ENCODE measurements at places on chromosomes 13 and 19. TPM values are rescaled to one million over a fixed set of nuclear protein-coding genes. Genes with fewer than 3 reads are reported as not detected.

Gene FGF22
- total RNA-seq: 2.9 TPM

Gene CGB2
- total RNA-seq: not detected

Gene C19orf73
- 3.9 TPM for total RNA-seq

Gene GPR4
- total RNA-seq: not detected

Gene CERS1
- not detected for total RNA-seq

Gene SYDE1
- total RNA-seq: not detected

Gene MEIS3
- not detected for total RNA-seq

Gene SCN1B
- 0.49 TPM for total RNA-seq

DNA sequence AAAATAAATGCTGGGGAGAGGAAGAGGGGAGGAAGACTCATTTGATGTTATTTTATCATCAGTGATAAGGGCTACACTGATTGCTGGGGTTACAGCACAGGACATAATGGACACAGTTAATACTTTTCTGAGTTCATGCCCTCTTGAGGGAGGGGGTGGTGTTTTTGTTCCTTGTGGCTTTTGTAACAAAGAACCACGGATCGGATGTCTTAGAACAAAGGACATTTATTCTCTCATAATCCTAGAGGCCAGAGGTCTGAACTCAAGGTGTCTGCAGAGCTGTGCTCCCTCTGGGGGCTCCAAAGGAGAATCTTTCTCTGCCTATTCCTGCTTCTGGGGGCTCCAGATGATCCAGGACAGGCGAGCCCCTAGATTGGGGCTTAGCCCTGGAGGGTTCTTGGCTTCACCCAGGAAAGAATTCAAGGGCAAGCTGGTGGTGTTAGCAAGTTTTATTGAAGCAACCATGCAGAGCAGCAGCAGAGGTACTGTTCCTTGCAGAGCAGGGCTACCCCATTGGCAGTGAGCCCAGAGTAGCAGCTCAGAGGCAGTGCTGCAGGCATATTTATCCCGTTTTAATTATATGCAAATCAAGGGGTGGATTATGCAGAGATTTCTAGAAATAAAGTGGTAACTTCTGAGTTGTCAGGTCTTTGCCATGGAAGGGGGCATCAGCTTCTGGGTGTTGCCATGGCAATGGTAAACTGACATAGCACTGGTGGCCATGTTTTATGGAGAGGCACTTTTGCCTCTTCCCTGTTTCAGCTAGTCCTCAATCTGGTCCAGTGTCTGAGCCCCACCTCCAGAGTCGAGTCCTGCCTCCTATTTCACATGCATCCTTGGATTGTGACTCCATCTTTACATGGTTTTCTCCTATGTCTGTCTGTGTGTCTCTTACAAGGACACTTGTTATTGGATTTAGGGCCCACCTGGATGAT, 18.0 kb downstream of the VAV1 start:
- DNase-seq: no peak

GRCh38 chr19:57771417-57771816, 1.9 kb downstream of the ZNF586 start:
- DNase-seq: peak; percentile 48

DNA sequence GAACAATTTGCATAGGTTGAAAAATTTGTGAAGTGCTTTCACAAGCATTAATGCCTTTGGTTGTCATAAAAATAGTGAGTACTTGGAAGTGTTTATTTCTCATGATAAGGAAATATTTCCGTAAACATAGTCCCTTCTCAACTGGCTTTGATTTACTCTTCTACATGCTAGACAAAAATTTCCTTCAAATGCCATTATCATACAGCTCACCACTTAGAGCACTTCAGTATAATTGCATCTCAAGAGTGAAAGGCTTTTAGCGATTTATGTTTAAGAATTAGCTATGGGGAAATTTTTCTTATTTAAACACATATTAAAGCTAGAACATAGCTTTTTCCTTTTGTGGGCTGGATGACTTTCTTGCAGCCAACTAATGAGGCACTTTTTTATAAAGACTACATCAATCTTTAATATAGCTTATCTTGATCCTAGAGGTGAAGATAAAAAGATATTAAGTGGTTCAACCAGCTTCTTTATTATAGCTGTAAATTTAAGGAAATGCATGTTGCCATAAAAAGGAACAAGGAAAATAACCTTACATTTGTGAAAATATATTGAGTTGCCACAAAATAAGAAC, 656.8 kb downstream of the SLITRK6 start:
- DNase-seq: no peak

GRCh38 chr19:45767881-45768654, 984 bp downstream of the SIX5 start:
- peak; percentile 69 for DNase-seq

DNA sequence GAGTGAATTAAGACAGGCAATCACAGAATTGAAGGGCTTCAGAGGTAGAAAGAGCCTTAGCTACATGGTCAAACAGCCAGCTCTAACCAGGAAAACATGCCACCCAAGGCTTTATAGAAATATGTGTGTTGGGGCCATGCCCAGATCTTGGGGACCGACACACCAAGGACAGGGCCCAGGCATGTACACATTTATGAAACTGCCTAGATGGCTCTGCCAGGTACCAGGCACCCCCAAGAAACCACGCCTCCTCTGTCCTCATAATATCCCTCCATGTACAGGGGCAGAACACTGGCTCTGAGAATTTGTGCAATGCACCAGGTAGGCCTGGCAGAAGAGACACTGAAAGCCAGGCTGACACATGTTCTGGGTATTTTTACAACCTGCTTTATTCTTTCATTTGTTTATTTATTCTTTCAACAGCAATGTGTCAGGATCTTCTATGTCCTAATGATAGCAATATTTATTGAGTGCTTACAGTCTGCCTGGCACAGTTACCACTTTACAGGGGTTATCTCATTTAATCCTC, 137.9 kb upstream of the LSM14A start:
- no peak for DNase-seq

GRCh38 chr19:46251416-46251815, 21.9 kb downstream of the IGFL1 start:
- DNase-seq: no peak

GRCh38 chr19:41377977-41378709, 1.8 kb downstream of the TMEM91 start:
- peak; percentile 58 for DNase-seq

GRCh38 chr13:111178402-111178801, 63.3 kb downstream of the ARHGEF7 start:
- DNase-seq: no peak

- DNase-seq: no peak
These were observed 1.3 kb downstream of the GNG8 start for GRCh38 chr19:46634656-46635218.

DNA sequence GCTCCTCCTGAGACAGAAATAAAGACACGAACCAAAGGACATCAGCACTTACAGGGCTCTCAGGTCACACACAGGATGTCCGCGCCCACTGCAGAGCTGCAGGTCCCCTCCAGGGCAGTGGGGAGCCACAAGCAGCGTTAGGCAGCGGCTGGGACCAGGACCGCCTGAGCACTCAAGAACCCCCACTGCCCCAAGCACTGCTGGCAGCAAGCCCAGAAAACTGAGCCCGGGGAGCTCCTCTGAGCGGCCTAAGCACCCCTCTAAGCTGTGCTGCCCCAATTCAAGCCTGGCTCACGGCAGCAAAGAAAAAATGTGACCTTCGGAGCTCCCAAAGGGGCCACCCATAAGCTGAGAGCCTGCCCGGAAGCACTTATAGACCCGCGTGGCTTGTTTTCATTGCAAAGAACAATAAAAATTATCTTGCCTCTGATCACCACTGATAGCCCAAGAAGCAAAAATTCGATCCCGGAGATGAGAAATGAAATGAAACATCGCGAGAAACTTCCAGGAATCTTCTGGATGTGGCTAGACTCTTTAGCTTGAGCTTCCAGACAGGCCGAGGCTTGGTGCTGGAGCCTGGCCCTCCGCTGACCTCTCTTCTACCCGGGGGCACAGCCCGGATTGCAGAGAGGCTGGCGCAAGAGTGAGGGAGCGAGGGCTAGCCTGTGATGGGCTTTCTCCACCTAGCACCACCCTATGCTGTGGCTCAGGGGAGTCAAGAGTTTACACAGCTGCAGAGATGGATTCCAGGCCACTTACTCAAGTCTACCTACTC, 6.3 kb downstream of the DPP9 start:
- no peak for DNase-seq

- no peak for DNase-seq
These were observed 19.8 kb upstream of the PCDH8 start for GRCh38 chr13:52868190-52868589.

- peak; percentile 76 for DNase-seq
These were observed 15.2 kb downstream of the PLEKHF1 start for GRCh38 chr19:29680447-29680846.

DNA sequence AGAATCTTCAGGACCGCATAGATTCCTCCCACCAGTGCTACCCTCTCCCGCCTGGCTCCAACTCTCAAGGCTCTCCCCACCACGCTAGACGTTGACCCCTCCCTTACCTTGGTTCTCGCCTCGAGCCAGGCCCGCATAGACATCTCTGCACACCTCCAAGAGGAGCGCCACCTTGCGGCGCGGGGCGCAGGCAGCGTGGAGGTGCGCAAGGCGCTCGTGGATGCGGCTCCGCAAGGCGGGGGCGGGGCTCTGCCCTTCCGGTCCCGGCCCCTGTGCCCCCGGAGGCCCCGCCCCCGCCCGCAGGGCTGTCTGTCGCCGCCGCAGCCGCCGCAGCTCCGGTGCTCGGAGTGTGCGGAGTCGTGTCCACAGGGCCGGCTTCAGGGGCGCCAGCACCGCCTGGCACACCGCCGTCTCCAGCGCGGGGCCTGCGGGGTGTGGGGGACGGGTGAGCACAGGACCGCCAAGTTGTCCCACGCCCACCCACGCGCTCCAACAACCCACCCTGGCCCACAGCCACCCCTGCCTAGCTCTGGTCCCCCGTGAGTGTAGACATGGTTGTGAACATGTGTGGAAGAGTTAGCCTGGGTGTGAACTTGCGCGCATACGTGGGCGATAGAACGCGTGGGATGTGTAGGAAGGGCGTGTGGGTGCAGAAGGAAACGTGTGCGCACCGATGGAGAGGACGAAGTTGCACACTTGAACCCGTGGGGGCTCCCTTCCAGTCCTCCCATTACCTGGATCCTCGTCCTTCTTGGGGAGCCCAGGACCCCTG, 8.1 kb downstream of the RINL start:
- DNase-seq: peak; percentile 97

GRCh38 chr19:1921825-1922224, 16.6 kb downstream of the ADAT3 start:
- DNase-seq: no peak
